ENCODE measurements at places on chromosomes 5 and 9. TPM values are rescaled to one million over a fixed set of nuclear protein-coding genes. Genes with fewer than 3 reads are reported as not detected.

Gene SLC6A18
- not detected for total RNA-seq

GRCh38 chr5:169545762-169546161 lies 37.8 kb upstream of the SPDL1 start:
- no peak overlapping the region for H3K27ac ChIP-seq
- H3K4me3 ChIP-seq = no peak overlapping the region
- no peaks in the 10 kb centered on the region for H3K4me1 ChIP-seq
- H3K36me3 ChIP-seq = no peaks in the 10 kb centered on the region
- no peak for DNase-seq

- H3K27me3 ChIP-seq = no peaks in the 10 kb centered on the region
- no peak overlapping the region for H3K27ac ChIP-seq
- H3K4me3 ChIP-seq = no peak overlapping the region
- H3K4me1 ChIP-seq = no peaks in the 10 kb centered on the region
- no peaks in the 10 kb centered on the region for H3K36me3 ChIP-seq
- DNase-seq = no peak
Observed at GRCh38 chr9:83242066-83242465, 179.1 kb upstream of the RASEF start.

- no peak for DNase-seq
- peaks cover 2% of the 10 kb centered on the region for H3K4me1 ChIP-seq
- H3K36me3 ChIP-seq = no peaks in the 10 kb centered on the region
- H3K27ac ChIP-seq = no peak overlapping the region
- no peaks in the 10 kb centered on the region for H3K27me3 ChIP-seq
Observed at GRCh38 chr5:14341571-14342230, 198.6 kb downstream of the TRIO start.
